ENCODE measurements at places on chromosomes 6 and 20.
A peak's percentile ranks its signal among the peaks of the same experiment; 100 is the strongest.

GRCh38 chr6:43120944-43121913 is 45.1 kb downstream of the PTK7 start:
- no peak for DNase-seq

- no peak for DNase-seq
These were observed 78.1 kb downstream of the UST start for GRCh38 chr6:148824960-148825359.

DNA sequence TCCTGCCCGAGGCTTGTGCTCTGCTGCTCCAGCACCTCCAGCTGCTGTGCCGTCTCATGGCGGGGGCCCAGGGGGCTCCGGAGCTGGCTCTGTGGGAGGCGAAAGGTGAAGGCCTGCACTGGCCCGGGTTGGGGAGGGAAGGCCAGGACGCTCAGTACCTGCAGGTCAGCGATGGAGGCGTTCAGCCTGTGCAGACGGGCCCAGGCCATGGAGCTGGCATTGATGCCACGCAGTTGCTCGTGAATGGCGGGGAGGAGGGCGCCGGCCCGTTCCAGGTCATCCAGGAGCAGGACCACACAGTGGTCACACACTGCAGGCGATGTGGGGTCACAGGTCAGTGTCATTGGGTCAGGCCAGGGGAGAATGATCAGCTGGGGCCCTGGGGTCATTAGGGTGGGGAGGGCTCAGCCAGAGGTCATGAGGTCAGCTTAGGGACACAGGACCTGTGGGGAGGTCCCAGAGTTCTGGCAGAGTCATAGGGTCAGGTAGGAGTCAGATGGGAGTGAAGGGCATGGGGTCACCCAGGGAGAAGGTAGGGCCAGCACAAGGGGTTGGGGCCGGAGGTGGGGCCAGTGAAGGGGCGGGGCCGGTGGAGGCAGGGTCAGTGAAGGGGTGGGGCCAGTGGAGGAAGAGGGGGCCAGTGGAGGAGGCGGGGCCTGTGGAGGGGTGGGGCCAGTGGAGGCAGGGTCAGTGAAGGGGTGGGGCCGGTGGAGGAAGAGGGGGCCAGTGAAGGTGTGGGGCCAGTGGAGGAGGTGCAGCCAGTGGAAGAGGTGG is 18.0 kb downstream of the ADRM1 start:
- no peak for DNase-seq

DNA sequence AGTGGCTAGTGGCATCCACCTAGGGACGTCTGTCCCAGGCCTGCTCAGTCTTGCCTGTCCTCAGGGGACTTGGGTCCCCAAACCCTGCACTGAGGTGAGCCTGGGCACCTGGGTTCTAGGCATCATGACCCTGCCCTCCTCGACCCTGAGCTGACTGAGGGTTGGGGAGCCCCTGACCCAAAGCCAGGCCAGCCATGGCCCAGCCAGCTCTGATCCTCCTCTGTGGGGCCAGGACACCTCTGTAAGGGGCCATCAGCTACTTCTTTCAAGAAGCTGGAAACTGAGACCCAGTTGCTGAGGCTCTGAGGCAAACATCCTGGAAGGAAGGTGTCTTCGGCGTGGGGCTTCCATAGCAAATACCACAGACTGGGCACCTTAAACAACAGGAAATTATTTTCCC is 329.3 kb downstream of the QKI start:
- no peak for DNase-seq

DNA sequence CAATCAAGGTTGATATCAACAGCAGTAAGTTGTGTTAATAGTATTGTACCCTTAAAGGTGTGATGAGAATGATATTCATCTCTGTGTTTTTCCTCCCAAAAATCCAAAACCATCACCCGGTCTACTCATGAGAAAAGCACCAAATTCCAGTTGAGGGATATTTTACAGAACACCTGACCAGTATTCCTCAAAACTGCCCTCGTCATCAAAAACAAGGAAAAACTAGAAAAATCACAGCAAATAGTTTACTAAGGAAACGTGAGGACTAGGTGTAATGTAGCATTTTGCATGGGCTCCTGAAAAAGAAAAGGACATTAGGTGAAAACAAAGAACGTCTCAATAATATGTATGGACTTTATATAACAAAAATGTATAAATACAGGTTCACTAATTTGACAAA is 394.4 kb upstream of the NRSN1 start:
- no peak for DNase-seq

DNA sequence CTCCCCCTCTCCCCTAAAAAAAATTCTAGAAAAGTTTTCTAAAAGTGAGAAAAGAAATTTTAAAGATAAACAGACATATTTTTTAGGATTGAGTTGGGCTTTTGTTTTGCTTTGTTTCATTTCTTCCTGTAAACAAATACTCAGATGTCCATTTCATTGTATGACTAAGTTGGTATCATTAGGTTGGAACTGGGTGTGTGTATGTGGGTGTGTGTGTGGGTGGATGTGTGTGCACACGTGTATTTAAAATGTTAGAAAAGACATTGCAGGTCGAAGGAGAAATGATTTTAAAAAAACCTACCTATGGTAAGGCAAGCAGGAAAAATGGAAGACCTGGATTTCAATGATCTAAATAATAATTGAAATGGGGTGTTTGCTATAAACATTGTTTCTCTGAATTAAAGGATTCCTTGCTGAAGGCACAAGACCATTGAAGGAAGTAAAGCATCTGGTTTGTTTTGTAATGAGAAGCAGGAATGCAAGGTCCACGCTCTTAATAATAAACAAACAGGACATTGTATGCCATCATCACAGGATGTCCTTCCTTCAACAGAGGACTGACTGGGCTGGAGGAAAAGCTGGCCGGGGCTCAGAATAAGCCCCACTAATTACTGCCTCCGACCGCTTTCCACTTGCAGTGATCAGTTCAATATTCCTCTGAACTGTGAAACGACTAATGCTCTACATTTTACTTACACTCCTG is 996 bp upstream of the PRDM1 start:
- DNase-seq, result peak; percentile 67

- DNase-seq, result no peak
These were observed 50.2 kb downstream of the VAPB start for GRCh38 chr20:58438970-58439808.

DNA sequence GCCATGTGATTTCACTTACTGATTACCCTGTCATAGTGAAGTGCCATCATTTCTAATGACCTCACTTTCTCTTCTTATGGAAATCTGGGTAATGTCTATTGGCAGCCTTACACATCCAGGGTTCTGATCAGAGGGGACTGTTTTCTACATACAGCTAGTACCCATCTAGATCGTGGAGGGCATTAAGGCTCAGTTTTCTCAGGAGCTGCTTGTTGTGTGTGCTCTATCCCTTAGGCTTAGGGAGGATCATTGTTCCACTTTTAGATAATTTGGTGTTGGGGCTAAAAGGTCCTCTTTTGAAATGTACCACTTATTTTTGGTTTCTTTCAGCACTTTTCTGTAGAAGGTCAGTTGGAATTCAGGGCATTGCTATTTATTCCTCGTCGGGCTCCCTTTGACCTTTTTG is 3.8 kb downstream of the HSP90AB1 start:
- no peak for DNase-seq

DNA sequence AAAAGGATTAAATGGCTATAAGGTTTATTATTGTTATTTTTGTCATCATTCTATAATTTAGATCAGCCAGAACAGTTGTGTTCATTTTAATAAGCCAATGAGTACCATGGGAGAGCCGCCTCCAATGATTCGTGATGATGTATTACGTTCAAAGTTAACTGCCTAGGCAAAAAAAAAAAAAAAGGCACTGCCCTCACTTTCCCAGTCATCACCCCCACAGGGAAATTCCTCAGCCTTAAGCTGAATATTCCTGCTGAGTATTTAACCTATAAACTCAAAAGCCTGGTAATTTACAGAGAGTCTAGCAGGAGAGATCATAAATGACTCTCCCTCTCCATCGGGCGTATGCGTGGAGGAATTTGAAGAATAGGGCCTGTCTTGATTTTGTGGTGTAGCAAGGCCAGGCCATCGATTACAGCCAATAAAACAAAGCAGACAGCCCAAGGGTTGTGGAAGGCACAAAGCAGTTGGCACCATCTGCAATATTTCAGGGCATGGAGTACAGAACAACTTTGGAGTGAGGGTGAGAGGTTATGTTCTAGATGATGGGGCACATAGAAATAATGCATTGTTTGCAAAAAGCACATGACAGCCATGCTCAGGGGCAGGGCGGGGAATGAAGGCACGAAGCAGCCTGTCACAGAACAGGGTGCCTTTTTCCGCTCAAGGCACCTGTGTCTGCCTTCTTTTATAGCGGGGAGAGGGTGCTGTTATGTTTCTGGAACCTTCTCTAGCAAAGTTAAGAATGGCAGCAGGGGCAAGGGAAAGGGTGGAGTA is 138.2 kb upstream of the DTNBP1 start:
- no peak for DNase-seq

DNA sequence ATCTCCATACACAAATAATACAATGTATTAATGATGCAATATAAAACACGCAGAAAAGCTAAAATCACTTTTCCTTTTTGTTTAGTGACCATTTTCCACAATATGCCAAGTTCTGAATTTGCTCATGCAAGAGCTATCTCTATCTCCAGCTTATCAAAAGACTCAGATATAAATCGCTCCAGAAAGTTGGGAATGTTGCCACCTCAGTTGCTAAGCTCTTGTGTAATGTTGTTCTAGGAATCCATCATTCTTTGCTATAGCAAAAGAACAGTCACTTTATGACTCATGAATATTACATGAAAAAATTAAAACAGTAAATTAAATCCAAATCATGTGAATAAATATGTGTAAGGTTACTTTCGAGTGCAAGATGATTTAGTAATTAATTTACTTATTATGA is 8.7 kb downstream of the PLAGL1 start:
- no peak for DNase-seq

DNA sequence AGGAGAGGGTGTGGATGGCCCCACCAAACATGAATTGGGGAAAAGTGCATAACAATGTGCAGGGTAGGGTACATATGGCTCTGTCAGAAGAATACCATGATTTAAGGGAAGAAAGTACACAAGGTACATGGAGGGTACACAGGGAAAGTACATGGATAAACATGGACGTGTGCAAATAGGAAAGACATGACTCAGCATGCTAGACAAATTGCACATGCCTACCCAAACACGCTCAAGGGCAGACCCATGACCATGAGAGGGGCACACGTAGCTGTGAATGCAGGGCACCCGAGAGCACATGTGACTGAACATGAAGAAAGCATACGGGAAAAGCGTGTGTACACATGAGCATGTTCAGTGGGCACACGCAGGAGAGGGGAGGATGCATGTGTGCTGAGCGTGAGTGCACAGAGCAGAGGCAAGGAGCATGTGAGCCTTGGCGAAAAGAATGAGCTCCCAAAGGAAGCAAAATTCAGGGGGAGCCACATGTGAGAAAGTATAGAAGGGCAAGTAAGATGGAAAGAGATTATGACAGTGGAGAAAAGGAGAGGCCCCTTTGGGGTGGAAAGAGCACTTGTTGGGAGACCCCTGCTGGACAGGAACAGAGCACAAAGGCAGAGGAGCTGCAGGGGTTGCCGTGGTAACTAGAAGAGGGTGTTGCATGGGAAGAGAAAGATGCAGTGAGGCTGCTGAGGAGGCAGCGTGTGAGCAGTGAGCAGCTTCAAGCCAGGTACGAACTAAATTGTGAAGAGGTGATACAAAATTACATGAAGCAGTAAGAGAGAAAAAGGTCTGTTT is 17.8 kb downstream of the OR2H2 start:
- DNase-seq, result no peak

DNA sequence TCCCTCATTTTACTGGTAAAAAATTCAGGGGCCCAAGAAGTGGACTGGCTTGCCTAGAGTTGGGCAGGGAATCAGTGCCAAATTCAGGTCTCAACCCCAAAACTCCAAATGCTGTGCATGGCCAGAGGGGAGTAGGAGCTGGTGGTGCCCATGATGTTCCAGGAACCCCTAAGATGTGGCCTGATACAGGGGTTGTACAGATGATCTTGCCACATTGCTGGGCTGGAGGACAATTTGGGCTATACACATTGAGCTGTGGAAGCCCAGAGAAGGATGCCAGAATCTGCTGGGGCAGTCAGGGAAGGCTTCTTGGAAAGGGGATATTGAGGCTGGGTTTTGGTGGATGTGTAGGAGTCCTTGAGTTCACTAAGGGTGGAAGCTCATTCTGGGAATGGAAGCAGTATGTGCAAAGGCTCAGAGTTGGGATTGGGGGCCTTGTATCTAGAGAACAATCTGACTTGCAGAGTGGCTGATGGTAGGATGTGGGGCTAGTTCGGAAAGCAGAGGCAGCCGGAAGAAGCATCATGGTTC is 38.0 kb upstream of the APCDD1L start:
- no peak for DNase-seq

- no peak for DNase-seq
These were observed 75.4 kb downstream of the ZNF133 start for GRCh38 chr20:18363708-18364107.

DNA sequence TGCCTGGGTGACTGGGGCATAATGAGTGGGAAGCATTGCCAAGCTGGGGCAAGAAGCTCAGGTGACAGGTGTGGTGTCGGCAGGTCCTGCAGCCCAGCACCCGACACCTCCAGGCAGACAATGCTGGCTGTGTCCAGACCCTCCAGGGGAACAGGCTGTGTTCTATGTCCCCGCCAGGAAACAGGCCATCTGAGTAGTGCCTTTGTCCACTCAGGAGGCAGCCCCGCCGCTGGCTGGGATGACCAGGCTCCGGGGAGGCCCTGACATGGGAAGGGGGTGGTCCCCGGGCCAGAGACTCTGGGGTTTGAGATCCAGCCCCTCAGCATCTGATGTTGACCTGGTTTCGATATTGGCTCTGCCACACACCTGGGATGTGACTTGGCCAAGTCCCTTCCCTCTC is 28.4 kb downstream of the SNPH start:
- no peak for DNase-seq

GRCh38 chr6:149213829-149214228 is 103.7 kb upstream of the TAB2 start:
- DNase-seq, result peak; percentile 23

DNA sequence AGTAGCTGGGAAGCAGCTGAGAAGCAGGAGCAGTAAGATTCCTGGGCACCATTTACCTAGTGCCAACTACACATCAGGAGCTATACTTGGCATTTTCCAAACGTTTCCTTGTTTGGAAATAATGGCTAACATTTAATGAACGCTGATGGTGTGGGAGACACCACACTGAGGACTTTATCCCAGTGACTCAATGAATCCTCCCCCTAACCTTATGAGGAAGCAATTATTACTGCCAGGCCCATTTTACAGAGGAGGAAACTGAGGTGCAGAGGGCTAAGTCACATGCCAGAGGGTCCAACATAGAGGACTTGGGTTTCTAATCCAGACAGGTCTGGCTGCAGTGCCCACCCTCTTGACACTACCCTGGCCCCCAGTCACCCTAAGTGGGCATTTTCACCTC is 6.1 kb downstream of the PTGIS start:
- DNase-seq, result no peak

DNA sequence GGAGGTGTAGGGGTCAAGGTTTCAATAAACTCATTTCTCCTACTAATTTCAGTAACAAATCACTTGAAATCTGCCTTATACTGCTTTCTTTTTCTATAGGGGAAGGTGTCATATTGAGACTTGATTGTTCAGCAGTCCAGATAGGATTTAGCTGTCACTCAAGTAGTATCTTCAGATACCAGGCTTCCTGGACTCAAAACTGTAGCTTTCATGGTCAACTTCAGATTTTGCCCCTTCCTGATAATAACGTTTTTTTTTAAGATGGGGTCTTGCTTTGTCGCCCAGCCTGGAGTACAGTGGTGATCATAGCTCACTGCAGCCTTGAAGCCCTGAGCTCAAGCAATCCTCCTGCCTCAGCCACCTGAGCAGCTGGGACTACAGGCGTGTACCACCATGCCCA is 77.8 kb downstream of the JAG1 start:
- no peak for DNase-seq

GRCh38 chr6:119205911-119206618 is 127.6 kb upstream of the FAM184A start:
- DNase-seq, result peak; percentile 23

Measured in inflammatory macrophage treated with lipopolysaccharide for 4 hours (primary cell).